Hematopoietic multipotent progenitor cell treated with erythropoietin and hydrocortisone succinate and interleukin-3 and kit ligand, for 15 days (in vitro differentiated cells): ENCODE measurements at places on chromosomes 2 and 18.
A peak's percentile ranks its signal among the peaks of the same experiment; 100 is the strongest.

GRCh38 chr2:153495725-153496124, 17.2 kb upstream of the RPRM start:
- DNase-seq: no peak

DNA sequence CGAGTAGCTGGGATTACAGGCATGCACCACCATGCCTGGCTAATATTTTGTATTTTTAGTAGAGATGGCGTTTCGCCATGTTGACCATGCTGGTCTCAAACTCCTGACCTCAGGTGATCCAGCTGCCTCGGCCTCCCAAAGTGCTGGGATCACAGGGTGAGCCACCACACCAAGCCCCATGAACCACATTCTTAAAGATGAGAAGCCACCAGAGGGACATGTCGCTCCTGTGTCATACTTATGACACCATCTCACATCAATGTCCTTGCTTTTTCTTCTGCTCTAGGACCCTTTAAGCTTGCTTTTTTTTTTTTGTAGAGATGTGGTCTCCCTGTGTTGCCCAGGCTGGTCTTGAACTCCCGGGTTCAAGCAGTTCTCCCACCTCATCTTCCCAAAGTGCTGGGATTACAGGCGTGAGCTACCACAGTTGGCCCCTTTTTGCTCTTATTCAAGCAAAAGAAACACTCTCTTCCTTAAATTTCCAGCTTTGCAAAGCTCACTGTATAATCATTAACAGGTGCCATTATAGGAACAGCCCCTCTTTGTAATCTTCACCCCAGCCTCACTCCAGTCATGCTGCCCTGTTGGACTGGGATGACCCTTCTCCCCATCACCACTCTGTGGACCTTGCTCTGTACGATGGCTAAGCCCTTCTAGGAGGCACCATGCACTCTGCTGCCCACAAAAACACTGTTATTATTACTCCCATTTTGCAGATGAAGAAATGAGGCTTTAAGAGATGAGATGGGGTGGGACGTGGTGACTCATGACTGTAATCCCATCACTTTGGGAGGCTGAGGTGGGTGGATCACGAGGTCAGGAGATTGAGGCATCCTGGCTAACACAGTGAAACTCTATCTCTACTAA, 10.8 kb upstream of the KCNG3 start:
- DNase-seq: no peak

- DNase-seq: no peak
Measured at GRCh38 chr2:29420464-29420863, 305.2 kb downstream of the CLIP4 start.

DNA sequence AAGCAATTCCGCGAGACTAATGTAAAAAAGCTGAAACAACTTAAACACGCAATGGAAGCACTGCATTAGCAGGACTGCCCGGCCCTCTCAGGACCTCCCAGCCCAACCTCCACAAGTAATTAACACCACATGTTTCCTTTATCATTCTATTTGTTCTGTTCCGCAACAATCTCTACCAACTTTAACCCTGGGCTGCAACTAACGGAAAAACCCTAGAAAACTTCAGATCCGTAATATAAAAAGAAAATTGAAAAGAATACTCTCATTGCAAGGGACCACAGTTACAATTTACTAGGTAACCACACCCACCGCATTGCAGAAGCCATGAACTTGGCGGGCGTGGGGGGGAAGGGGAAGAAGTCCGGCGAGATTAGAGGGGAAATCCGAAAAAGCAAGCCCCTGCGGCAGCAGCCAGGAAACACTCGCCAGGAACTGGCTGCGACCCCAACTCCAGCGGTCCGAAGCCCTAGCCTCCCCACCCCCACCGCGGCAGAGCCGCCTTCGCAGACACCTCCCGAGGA, 1.2 kb downstream of the EPB41L3 start:
- no peak for DNase-seq

DNA sequence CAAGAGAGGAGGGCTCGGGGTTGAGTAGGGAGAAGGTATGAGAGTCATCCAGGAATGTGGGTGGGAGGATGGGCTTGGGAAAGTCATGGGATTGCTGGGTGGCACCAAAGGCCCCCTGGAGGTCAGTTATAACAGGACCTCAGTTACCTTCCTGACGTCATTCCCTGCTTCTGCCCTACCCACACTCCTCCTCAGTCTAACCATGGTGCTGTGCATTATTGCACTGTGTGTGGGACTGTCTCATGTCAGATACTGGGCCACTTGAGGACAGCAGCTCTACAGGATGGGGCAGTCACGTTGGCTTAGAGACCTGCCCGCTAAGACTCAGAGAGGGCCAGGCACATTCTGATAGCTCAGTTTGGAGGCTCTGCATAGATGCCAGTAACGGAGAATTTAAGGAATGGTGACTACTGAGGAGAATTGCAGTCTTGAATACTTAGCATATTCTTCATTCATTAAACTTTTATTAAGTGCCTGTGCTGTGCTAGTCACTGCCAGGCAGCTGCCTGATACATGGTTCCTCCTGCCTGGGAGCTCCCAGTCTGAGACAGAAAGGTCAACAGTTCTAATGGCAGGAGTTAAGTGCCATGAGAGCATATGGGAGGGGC, 90.5 kb downstream of the LAMA3 start:
- no peak for DNase-seq

GRCh38 chr2:197599285-197599965, 76.0 kb downstream of the RFTN2 start:
- DNase-seq: peak; percentile 18

DNA sequence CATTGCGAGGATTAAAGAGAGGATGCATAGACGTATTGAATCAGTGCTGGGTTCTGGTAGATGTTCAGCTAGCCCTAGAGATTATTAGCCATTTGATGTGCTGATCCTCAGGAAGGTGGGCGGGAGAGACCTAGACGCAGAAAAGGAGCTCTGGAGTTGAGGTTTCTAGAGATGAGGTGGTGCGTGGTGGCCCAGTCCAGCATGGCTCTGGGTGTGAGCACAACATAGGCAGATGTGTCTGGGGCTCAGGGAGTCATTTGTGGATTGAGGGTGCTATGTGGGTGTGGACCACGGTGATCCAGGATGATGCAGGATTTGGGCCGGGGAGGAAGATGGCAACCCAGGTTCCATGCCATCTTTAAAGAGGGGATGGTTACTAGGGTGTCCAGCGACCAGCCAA, 102.1 kb downstream of the NEDD4L start:
- no peak for DNase-seq
